ENCODE measurements at places on chromosomes 5 and 9. TPM values are rescaled to one million over a fixed set of nuclear protein-coding genes. Genes with fewer than 3 reads are reported as not detected.

- no peak for DNase-seq
Observed at GRCh38 chr5:17180864-17181723, 36.3 kb upstream of the BASP1 start.

GRCh38 chr5:19322716-19323485 lies 665.1 kb downstream of the CDH18 start:
- no peak for DNase-seq

- no peak for DNase-seq
Observed at GRCh38 chr5:151039665-151040064, 19.3 kb downstream of the GPX3 start.

GRCh38 chr5:167574464-167574863 lies 717.0 kb upstream of the WWC1 start:
- DNase-seq = no peak

The PLAC8L1 gene
- 2.6 TPM for total RNA-seq

Data from mesothelial cell of epicardium (in vitro differentiated cells).